ENCODE measurements at places on chromosomes 2 and 18. TPM values are rescaled to one million over a fixed set of nuclear protein-coding genes. Genes with fewer than 3 reads are reported as not detected.

GRCh38 chr2:132670496-132671150 lies 618 bp upstream of the LYPD1 start:
- DNase-seq, result no peak

Gene FAM228B
- 25.4 TPM for polyA plus RNA-seq

- DNase-seq, result no peak
These were observed 1208.8 kb upstream of the LRRTM1 start for GRCh38 chr2:81513328-81513727.

GRCh38 chr2:53715568-53715967 lies 52.0 kb upstream of the CHAC2 start:
- no peak for DNase-seq

GRCh38 chr2:101741775-101742520 lies 44.4 kb downstream of the MAP4K4 start:
- DNase-seq, result no peak

Gene POTEI
- 0.08 TPM for polyA plus RNA-seq

GRCh38 chr2:167550448-167550847 lies 662.2 kb downstream of the XIRP2 start:
- no peak for DNase-seq

- no peak for DNase-seq
These were observed 935.7 kb downstream of the LRP1B start for GRCh38 chr2:141195087-141195486.

- no peak for DNase-seq
These were observed 33.1 kb upstream of the PELI1 start for GRCh38 chr2:64177315-64177714.

DNA sequence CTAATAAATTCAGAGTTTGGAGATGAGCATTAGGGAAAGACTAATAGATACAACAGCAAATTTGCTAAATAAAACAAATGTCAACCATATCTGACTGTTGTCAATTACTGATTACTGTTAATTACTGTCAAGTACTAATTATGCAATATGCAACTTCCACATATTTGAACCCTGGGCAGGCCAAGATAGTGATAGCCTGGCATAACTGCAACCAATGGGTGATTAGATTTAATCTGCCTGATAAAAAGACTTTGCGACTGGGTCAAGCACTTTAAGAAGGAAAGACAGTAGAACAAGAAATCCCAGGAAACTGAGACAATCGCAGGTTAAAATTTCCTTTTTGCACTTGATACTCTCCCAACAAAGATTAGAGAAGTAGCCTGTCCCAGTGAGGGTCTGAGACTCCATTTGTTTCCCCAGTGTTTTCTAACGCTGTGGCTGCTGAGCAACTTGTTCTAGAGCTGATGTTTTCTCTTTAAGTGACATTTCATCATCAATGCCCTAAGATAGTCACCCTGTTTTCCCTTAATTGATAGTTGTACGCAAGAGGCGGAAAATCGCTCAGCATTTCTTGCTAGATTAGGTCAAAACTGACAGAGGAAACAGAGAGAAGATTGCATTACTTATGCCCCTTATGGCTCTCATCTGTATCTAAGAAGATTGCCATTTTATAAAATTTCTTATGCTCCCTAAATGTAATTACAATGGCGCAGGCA lies 17.8 kb downstream of the ARHGAP15 start:
- no peak for DNase-seq

Gene UGT1A7
- not detected for polyA plus RNA-seq

Gene SCN9A
- polyA plus RNA-seq, result 1.9 TPM

GRCh38 chr2:32960647-32961403 lies 14.1 kb downstream of the LTBP1 start:
- no peak for DNase-seq

DNA sequence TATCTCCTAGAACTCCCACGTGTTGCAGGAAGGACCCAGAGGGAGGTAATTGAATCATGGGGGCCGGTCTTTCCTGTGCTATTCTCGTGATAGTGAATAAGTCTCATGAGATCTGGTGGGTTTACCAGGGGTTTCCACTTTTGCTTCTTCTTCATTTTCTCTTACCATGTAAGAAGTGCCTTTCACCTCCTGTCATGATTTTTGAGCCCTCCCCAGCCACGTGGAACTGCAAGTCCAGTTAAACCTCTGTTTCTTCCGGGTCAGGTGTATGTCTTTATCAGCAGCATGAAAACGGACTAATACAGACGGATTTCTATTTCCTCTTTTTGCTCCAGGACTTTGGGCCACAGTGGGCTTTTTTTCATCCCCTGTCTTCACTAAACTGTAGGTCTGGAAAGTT lies 88.3 kb upstream of the KCNE4 start:
- no peak for DNase-seq

- no peak for DNase-seq
These were observed 97.7 kb upstream of the CTDP1 start for GRCh38 chr18:79581911-79582310.

Gene CYTIP
- polyA plus RNA-seq, result 1.7 TPM

Gene NDC80
- 25.8 TPM for polyA plus RNA-seq

- DNase-seq, result no peak
These were observed 104.2 kb downstream of the TPGS2 start for GRCh38 chr18:36724591-36725001.

Gene MARCHF4
- 0.22 TPM for polyA plus RNA-seq

- DNase-seq, result no peak
These were observed 159.2 kb downstream of the GULP1 start for GRCh38 chr2:188450732-188451483.

Gene PID1
- 6.0 TPM for polyA plus RNA-seq

GRCh38 chr2:62343206-62343605 lies 147.3 kb downstream of the B3GNT2 start:
- DNase-seq, result no peak

DNA sequence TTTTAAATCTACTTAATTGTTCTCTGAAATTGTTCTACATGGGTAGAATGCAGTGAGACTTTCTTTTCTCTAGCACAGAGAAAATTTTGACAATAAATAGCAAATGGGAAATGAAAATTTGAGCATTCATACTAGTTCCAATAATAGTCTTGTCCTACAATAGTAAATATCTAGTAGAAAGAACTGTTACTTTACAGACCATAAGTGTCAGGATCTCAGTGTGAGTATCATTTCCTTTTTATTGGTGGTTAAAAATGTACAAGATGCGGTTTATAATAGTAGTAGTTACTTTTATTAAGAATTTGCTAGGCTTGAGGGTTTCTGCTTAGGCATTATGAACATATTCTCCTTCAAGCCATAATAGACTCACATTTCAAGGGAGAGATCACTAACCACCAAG lies 43.2 kb downstream of the KCNE4 start:
- DNase-seq, result no peak

DNA sequence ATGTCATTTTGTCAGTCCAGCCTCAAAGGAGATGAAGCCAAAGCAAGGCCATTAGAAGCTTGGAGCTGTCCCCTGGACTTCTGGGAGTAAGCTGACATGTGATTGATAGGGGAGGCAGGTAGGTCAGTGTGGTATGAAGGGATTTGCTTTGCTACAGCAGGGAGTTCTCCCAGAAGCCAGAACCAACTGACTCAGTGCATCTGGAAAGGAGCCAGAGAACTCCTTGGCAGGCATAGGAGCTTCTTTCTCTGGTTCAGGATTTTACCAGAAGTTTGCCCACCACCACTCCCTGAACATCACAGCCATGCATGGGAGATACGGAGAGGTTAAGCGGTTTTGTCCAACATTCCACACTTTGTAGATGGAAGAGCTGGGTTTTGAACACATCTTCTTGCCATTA lies 24.5 kb upstream of the KCNE4 start:
- no peak for DNase-seq

DNA sequence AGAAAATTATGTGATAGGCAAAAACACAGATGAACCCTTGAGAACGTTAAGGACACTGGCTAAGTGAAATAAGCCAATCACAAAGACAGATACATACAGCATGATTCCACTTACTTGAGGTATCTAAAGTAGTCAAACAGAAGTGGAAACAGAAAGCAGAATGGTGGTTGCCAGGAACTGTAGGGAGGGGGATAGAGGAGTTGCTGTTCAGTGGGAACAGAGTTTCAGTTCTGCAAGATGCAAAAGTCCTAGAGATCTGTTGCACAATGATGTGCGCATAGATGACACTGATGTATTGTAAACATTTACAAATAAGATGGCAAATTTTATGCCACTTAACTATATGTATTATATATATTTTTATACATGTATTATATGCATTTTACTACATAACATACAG lies 59.7 kb downstream of the POLE4 start:
- no peak for DNase-seq

Gene PLGLB2
- polyA plus RNA-seq, result 8.8 TPM

- DNase-seq, result no peak
These were observed 63.6 kb downstream of the SLC35F5 start for GRCh38 chr2:113692698-113693428.

Gene AGBL5
- 58.7 TPM for polyA plus RNA-seq

Gene EFHD1
- polyA plus RNA-seq, result 53.7 TPM

Gene CTDSP1
- polyA plus RNA-seq, result 137 TPM

- DNase-seq, result no peak
These were observed 1404.3 kb downstream of the SUCLG1 start for GRCh38 chr2:83054751-83055150.

Gene FAM168B
- 111 TPM for polyA plus RNA-seq

DNA sequence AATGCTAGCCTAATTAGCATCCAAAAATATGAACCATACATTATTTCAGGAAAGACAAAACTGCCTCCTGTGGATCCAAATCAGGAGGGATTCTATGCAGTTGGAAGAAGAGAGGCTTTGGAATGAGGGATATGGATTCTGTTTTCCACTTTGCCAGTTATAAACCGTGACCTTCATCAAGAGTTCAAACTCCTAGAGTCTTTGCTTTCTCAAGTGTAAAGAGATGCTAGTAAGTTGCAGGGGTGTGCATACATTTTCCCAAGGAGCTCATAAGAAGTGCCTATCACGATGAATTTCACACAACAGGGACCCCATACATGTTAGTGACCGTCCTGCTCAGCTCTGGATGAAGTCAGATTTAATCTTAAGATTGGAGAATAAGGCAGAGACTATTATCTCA lies 542.5 kb downstream of the SOX11 start:
- DNase-seq, result no peak

Data from left renal cortex interstitium (tissue), 4 donors.